Left hindlimb (tissue), 1 donor: ENCODE measurements at places on chromosomes 1 and 21.

DNA sequence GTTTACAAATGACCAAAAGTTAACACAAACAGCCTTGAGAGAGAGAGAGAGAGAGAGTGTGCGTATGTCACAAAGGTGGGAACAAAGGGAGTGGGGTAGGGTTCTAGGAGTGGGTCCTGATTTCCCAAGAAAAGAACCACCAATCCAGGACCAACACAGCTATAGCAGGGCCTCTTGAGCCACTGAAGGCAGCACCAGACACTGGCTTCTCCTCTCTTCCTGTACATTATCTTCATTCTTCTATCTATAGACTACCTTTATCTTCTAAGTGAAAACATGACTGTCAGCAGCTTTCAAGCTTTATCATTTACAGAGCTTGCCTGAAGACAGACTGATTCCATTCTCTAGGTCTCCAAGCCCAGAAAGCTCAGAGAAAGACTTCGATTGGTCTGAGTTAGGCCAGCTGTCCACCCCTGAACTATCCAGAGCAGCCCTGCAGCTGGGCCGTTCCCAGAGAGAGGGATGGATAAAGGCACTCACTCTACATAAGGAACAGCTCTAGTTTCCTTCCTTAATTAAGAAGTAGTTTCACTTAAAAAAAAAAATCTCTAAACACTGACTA lies 11.2 kb downstream of the ALG14 start:
- no peak for DNase-seq

GRCh38 chr1:169363046-169363730 lies 4.4 kb downstream of the NME7 start:
- DNase-seq, result no peak

DNA sequence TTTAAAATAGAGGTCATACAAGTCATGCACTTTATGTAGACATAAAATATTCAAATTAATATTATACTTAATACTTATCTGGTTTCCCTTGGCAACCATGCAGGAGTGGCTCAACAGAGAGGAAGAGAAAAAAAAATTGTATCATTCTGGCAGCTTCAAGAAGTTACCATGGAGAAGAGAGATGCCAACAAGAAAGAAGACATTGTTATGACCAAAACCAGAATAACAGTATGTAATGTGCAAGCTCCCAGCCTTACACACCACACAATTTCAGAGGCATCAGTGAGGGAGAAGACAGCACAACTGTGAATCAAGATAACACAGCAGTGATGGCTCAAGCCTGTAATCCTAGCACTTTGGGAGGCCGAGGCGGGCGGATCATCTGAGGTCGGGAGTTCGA lies 49.1 kb upstream of the RCOR3 start:
- DNase-seq, result no peak

- DNase-seq, result no peak
Measured at GRCh38 chr1:173134029-173134428, 73.1 kb downstream of the TNFSF4 start.
